ENCODE measurements at places on chromosomes 6 and 20.

DNA sequence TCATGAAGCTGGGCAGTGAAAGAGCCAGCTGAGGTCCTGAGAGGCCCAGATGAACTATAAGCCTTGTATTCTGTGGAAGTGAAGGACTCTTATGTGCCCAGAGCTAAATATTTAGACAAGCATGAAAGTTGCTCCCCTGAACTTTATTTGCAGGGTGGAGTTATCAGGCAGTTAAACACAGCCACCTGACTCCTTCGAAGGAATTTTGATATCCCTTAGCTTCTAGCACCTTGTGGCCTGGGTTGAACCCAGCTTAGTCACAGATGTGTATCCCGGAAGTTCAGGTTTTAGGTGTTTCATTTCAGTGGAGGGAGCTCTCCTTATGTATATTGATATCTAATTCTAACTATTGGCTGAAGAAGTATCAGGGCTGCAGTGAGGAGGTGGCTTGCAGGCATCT, 20.4 kb downstream of the NR2E1 start:
- DNase-seq, result no peak

DNA sequence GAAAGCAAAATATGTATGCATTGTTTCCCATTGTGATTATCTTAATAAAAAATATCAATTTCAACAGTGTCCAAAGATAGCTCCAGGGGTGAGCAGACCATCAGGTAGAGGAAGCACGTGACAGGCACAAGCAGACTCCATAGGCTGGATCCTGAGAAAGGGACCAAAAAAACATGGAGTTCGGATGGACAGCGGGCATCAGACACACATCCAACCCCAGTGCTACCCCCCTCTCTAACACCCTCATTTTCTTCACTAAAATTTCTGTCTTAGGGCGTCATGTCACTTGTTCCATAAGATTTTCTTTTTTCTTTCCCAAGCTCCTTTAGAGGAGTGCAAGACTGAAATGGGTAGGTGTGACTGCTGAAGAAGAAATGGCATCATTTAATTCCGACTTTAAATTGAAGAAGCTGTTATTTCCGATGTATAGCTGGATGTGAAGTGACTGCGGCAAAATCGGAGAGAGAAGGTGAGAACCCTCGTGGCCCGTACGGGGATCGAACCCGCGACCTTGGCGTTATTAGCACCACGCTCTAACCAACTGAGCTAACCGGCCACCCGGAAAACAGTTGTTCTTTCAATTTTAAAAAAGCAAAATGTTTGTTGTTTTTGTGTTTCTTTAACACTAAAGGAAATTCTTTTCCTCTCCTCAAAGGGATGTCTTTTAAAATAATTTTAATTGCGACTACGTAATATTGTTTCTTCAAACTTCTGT, 10.3 kb upstream of the PRSS16 start:
- peak; percentile 61 for DNase-seq

GRCh38 chr6:25706314-25707014, 48.1 kb upstream of the SLC17A4 start:
- no peak for DNase-seq

GRCh38 chr6:52394251-52394666, 25.9 kb upstream of the EFHC1 start:
- no peak for DNase-seq

DNA sequence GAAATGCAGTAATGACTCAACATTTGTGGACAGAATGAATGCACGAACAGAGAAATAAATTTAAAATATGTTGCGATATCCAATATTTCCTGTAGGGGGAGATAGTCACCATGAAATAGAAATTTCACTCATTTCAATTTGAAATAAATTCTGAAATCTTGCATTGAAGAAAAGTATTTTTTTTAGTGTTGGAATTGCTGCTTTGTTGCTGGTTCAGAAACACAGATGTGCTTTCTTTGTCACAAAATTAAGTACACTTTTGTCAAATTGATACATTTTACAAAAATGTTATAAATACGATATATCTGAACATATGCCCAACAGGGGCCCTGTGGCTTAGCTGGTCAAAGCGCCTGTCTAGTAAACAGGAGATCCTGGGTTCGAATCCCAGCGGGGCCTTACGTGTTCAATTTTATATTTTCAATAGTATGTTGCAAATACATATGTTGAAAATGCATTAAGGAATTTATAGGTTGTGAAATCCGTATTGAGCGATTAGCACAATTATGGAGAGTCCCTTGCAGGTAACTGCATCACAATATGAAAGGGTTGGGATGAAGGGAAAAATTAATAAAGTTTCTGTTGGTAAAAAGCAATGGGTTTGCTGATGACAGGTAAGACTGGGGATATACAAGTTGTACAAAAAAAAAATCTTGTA, 85.4 kb upstream of the PRSS16 start:
- peak; percentile 25 for DNase-seq

- DNase-seq, result no peak
These were observed 37.0 kb upstream of the HLA-G start for GRCh38 chr6:29790626-29791025.

DNA sequence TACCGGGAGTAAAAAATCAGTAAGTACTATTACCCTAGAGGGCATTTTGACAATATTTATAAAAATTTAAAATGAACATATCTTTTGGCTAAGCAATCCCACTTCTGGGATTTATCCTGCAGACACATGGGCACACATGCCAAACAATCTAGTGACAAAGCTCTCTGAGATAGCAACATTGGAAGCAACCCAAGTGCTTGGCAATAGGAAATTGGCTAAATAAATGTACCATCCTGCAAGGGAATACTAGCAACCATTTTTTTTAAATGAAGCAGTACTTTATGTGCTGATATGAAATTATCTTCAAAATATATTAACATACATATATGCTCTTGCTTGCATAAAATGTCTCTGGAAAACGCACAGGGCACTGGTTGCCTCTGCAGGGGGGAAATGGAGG, 133.8 kb downstream of the SNX5 start:
- no peak for DNase-seq

DNA sequence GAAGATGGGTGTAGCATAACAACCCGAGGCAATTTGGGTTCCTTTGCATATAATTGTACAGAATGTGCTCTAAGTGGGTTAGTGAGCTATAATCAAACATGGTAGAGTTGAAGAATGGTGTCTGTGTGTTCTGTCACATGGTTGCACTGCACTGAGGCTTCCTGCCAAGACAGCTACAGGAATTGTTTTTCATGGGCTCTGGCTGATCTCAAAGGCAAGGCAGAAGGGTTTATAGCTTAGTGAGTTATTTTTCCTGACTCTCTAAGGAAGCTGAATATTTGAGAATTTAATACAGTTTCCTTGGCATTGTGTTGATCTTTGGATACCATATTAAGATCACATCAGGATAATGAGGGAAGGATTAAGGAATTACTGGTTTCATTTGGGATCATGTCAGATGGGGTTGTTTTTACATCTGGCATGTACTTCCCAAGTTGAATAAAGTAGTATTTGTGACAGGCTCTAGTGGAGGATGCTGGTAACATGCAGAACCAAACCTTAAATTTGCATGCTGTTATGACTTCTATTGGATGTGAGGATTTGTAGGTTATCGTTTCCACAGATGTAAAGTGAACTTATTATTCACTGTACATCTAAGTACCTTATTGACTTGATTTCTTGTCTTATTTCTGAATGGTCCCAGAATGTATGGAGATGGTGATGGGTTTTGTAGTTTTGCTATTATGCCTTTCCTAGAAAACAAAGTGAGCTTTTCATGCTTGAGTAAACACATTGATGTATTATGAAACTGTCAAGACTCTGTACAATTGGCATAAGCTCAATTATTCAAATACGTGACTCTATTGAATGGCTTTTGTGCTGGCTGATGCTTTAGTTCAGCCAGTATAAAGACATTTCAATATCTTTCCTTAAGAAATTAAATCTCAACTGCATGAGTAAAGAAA, 43.3 kb downstream of the LRRC1 start:
- DNase-seq, result no peak

- no peak for DNase-seq
These were observed 14.7 kb upstream of the CDKN1A start for GRCh38 chr6:36663504-36664446.

DNA sequence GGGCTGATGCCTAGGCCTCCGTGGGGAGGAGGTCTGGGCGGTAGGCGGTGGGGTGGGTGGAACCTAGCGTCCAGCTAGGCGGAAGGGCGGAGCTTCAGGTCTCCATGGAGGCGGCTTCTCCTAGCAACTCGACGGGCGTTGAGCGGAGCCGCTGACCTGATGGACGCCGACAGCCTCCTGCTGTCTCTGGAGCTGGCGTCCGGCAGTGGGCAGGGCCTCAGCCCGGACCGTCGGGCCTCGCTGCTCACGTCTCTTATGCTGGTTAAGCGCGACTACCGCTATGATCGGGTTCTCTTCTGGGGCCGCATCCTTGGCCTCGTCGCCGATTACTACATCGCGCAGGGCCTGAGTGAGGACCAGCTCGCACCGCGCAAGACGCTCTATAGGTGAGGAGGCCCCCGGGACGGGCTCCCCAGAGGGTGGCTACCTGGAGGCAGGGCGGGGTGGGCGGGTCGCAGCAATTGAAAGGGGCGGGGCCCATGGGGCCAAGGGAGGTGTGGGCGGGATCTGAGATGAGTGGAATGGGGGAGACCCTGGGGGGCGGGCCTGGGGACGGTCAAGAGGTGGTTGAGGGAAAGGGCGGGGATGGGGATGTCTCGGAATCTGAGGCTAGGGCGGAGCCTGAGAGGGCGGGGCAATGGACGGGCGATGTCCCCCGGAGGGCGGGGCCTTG, at the start of gene RSPH9:
RSPH9 (plus strand) TSS at position 97 of the 673 bp plus-strand sequence; CDS start at position 160, 63 bp downstream.
- DNase-seq, result peak; percentile 48

GRCh38 chr6:43945768-43946080, 175.7 kb downstream of the VEGFA start:
- DNase-seq, result no peak

DNA sequence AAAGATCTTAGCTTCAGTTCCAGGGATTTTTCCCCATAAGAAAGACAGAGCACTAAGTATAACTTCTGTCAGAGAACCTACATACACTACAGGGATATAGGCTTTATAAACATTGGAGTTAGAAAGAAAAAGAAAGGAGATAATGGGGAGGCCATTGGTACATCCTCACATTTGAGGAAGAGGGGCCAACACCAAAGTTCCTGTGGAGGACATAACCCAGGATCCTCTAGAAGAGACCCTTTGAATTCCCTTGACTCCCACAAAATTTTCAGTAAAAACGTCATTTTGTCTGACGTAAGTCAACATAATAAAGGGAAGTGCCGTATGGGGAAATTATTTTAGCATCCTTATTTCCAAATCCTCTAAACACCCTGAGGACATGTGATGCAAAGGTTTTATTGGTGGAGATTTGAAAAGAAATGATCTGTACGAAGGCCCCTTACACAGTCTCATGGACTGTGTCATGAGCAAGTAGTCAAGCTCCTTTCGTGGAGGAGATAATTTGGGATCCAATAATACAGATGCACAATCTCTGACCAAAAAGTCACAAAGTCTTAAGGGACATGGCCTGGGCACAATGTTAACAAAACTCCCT, 33.2 kb downstream of the HLA-DRA start:
- no peak for DNase-seq

- no peak for DNase-seq
These were observed 11.6 kb downstream of the ADISSP start for GRCh38 chr20:3755814-3756480.

- no peak for DNase-seq
These were observed 533.6 kb downstream of the PTPRT start for GRCh38 chr20:42656130-42656529.

- DNase-seq, result no peak
These were observed 8.7 kb downstream of the SNX21 start for GRCh38 chr20:45842169-45842812.

DNA sequence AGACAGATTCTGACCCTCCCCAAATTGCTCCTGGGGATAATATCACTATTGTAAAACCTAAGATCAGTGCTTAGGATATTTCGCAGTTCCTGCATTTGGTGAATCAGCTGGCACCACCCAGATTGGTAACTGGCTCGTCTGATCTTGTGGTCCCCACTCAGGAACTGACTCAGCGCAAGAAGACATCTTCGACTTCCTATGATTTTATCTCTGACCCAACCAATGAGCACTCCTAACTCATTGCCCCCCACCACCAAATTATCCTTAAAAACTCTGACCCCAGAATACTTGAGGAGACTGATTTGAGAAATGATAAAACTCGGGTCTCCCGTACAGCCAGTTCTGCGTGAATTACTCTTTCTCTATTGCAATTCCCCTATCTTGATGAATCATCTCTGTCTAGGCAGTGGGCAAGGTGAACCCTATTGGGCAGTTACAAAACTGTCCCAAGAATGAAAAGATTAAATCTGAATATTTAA, 55.7 kb upstream of the PRND start:
- peak; percentile 35 for DNase-seq

DNA sequence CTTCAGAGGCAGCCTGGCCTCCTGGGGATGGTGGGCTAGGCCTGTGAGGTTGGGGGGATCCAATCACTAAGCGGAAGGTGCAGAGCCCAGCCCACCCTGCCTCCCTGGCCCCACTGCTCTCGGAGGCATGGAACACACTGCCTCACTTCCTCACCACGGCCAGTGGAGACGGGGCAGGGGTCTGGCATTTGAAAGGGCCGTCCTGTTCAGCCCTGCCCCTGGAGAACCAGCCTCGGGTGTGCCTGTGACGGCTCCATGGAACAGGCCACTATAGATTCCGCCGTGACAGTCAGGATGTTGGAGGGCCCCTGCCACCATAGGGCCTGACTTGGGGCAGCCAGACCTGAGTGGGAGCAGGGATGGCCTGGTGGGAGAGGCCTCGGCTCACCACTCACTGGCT, 110.2 kb downstream of the DACT2 start:
- no peak for DNase-seq

DNA sequence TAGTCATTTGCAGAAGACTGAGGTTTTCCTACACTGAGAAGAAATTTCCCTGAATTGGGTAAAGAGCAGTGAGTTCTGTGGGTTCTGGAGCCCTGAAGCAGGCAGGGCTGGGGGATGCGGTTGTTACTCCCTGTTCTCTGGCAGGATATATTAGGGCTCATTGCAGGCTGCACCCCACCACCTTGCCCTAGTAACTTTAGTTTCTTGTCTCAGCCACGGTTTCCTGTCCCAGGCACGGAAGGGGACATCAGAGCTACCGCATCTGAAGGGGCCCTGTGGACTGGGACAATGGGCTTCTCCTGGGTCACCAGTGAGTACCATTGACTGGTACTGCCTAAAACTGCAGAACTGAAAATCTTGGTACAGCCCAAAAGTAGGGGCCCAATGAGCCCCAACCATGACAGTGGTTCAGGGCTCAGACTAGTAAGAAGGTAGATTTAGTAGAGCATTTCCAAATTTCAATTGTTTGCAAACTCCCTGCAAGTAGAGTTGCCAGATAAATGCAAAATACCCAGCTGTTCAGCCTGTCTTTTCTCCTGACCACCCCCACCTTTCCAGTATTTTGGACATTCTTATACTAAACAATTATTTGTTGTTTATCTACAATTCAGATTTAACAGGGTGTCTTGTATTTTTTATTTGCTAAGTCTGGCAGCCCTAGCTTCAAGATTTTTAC, 54.5 kb upstream of the EYA2 start:
- DNase-seq, result no peak

DNA sequence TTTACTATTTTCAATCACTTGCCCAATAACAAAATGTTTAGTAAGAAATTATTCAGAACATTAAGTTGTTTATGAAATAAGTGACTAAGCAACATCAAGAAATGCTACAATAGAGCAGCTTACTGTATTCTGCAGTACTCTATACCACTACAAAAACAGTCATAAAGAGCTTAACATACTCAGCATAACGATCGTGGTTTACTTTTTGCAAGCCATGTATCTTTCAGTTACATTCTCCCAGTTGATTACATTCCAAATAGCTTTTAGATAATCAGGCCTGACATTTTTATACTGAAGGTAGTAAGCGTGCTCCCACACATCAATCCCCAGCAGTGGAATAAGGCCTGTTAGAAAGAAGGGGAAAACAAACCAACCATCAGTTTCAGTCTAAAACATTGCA, 10.7 kb downstream of the SOD2 start:
- no peak for DNase-seq
